ENCODE measurements at places on chromosomes 11 and 22.
A peak's percentile ranks its signal among the peaks of the same experiment; 100 is the strongest.

DNA sequence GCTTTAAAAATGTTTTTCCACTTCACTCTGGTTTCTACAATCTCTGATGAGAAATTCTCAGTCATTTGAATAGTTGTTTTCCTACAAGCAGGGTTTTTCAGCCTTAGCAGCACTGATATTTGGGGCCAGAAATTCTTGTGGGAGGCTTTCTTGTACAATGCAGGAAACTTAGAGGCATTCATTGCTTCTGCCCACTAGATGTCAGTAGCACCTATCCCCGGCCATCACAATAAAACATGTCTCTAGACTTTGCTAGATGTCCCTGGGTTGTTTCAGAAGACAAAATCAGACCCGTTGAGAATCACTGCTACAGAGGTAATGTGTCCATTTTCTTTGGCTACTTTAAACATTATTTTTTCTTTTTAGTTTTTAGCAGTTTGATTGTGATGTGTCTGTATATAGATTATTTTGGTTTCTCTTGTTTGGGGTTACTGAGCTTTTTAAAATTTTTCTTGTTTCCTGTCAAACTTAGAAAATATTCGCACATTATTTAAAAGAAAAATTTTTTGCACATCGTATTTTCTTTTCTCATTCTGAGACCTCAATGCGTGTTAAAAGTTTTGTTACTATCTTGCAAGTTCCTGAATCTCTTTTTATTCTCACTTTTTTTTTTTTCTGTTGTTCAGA, 60.8 kb upstream of the CCDC179 start:
- no peak for DNase-seq

DNA sequence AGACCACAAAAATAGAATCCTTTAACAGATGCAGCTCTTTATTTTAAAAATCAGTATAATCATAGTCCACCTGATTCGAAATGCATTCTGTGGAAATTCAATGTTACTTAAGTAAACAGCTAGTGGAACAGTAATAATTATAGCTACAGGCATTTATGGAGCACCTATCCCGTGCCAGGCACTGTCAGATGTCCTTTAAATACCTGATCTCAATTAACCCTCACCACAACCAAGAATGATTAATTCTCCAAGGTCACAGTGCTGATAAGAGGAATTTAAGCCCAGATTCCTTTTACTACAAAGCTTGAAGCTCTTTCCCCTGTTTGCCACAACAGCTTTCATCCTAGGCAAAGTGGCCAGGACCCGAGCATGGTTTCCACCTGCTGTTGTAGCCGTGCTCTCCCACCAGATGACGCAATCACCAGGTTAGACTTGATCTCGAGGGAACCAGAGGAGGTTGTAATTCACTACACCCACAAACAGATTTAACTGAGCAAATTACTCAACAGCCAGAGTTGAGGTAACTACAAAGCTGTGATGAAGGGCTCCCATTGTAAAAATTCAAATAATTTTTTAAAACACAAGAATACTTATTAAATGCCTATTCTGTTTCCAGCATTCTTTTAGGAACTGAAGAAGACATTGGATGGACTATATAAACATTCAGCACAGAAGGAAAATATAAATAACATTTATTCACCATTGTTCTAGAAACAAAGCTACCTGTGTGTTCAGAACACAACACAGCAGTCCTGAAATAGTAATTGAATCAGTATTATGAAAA, 10.3 kb downstream of the PRDM10 start:
- peak; percentile 35 for DNase-seq

DNA sequence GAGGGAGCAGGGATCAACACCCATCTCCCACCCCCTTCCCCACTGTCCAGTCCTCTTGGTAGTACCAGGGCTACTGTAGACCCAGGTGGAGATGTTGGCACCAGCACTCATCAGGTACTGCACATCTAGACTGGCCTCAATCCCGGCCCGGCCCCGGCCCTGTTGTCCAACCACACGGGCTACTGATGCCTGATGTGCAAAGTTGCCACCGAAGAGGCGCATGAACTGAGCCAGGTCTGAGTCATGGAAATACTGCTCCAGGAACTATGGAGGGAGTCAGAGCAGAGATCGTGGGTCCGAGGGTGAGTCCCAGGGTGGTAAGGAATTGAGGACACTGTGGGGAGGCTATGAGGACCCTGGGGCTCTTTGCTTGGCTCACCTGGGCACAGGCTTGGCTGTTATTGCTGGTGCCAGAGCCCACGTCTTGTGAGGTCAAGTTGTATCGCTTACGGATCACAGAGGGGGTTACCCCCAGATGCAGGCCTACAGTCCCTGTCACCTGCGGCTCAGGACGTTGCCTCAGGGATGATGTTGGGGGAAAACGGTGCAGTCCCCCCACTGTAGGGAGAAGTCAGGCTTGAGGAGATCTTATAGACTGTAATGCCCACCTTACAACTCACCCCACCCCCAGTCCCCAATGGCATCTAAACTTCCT, 2.5 kb downstream of the TPP1 start:
- no peak for DNase-seq

DNA sequence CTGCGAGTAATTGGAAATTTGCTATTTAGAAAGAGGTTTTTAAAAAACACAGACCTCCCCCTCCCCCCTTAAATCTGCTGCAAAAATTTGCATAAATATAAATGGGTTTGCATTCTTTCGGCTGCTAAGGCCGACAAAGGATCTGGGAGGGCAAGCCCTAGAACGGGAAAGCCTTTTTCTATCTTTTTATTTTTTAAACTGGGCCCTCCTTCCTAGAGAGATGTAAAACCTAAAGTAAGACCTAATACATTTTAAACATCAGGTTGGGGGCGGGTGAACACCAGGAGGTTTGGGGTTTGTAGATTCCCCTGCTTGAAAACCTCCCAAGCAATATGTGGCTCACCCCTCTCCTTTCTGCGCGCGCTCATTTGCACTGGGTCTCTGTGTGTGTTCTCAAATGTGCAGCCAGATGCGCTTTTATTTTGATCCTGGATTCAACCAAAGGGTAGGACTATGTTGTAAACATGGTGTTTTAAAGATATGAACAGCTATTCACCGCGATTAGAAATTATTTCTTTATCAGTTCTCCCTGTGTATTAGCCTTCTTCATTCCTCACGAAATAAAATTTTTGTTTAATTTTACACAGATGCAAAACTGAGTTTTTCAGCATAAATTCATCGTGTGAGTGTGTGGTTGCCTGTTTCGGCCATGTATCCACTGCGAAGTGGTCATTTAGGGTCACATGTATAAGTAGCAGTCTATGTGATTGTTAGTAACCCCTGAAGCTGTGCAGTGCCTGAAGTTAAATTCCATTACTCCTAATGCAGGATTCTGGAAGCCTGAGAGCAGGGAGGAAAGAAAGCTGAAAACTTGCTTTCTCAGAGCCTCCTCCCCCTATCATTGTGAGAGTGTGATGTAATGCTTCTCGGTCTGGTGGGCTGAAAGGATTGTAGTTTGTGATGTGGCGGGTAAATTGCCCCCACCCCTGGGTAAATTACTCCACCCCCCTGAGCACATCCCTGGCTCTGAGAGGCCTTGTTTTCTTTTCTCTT, 988 bp downstream of the TNRC6B start:
- no peak for DNase-seq

- DNase-seq = no peak
Observed at GRCh38 chr11:20161923-20162744, 1.9 kb upstream of the DBX1 start.

DNA sequence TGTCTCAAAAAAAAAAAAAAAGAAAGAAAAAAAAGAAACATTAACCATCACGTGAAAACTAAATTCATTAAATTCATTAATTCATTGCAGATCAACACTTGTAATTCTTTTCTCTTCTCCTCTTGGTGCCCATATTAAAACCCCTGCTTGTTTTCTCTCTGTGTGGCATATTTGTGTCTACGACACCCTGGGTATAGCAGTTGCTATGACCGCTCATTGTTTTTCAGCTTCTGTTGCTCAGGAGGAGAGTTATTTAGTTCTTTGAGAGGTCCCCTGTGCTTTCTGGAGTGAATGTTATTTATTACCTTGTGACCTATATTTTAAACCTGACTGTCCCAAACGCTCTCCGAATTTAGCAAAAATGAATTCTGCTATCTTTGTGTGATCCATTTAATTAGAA, 62.3 kb upstream of the CLMP start:
- DNase-seq = no peak

Measured in breast epithelium (tissue), 4 donors.